ENCODE measurements at places on chromosomes 4 and X. TPM values are rescaled to one million over a fixed set of nuclear protein-coding genes. Genes with fewer than 3 reads are reported as not detected.

The IGBP1 gene
- 36.0 TPM for total RNA-seq

The PLXNA3 gene
- 16.0 TPM for total RNA-seq

The NSDHL gene
- total RNA-seq: 55.5 TPM

The VSIG1 gene
- total RNA-seq: 2.8 TPM

The VCX3B gene
- not detected for total RNA-seq

The FAM9B gene
- not detected for total RNA-seq

The NEIL3 gene
- total RNA-seq: 10.1 TPM

The MAGEB2 gene
- not detected for total RNA-seq

The ODAM gene
- not detected for total RNA-seq

The HSFX2 gene
- not detected for total RNA-seq

The BTC gene
- 0.46 TPM for total RNA-seq

The FAM149A gene
- total RNA-seq: 0.85 TPM

The BCLAF3 gene
- total RNA-seq: 4.3 TPM
